ENCODE measurements at places on chromosomes 1 and 21.

- no peak for DNase-seq
These were observed 513 bp upstream of the HHAT start for GRCh38 chr1:210328032-210328745.

DNA sequence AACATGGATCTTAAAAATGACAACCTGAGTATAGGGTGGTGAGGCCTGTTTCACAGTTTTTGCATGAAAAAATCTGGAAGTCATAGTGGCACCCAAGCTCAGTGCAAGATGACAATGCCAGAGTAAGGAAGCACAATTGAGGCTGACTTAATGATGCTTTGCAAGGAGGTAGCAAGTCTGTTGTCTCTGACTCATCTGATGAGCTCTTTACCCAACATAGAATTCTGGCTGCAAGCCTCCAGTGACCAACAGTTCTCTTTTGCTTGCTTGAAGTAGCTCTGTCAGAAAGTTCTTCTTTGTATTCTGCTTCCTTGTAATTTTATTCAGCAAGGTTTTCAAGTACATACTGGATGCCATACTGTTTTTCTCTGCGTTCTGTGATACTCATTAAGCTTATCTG lies 117.1 kb downstream of the FOXD2 start:
- no peak for DNase-seq

GRCh38 chr1:28591708-28592320 lies at the start of gene RAB42:
Gene RAB42, plus strand, starts transcription at chr1:28592265. Its CDS starts 247 bp downstream, at chr1:28592512.
- no peak for DNase-seq

- no peak for DNase-seq
These were observed 981.7 kb upstream of the NCAM2 start for GRCh38 chr21:20016435-20017005.

DNA sequence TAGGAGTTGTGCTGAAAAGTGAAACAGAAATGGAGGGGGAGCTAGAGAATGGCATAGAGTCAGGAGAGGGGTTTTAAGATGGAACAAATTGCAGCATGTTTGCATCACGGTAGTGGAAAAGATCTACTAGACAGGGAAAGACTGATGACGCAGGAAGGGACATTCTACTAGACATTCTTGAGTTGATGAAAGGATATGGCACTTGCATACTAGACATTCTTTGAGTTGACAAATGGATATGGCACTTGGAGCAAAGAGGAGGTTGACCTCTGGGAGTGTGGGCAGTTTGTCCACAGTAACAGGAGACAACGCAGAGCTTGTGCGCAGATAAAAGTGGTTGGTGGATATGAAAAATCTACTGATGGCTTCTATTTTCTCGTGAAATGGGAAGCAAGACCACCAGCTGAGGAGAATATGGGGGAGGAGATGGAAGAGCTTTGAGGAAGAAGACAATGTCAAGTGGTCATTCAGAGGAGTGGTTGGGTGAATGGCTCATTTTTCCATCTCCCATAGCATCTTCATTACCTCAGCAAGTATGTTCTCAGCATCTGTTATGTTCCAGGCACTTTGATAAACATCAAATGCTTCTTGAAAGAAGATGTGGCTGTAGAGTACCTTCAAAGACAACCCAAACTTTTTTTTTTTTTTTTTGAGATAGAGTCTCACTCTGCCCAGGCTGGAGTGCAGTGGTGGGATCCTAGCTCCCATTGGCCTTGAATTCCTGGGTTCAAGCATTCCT lies 2.4 kb upstream of the CTPS1 start:
- no peak for DNase-seq

DNA sequence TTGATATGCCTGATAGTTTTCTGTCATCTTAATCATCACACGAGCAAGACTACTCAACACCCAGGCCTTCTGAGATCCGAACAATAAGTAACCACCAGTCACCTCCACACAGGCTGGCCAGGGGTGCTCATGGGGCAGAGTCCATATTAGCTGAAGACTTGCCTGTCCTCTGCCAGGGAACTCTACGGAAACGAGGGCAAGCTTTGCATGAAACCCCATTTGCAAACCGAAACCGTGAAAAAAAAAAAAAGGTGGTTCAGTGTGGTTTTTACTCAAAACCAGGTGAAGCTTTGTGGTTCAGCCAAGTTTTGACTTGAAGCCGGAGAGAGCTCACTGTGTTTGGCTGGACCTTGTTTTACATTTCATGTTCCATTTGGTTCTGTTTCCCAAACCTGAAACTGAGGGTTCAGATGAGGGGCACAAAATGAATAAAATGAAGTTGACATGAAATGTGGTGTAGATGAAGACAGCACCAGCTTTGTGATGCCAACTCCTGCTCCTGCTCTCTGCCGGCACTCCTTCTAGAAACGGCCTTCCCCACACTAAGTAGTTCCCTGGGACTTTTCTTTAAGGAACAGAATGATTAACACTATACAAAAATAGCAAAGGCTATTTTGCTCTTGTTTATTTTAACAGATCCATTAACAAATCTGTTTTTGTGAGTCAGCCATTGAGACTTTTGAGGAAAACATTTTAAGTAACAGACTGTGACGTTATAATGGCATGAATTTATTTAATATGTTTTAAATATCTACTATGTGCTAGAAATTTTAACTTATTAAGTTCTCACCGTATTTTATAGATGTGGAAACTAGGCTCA lies 74.7 kb downstream of the RUNX1 start:
- no peak for DNase-seq

GRCh38 chr1:55064071-55064581 lies 24.8 kb downstream of the PCSK9 start:
- DNase-seq: no peak

DNA sequence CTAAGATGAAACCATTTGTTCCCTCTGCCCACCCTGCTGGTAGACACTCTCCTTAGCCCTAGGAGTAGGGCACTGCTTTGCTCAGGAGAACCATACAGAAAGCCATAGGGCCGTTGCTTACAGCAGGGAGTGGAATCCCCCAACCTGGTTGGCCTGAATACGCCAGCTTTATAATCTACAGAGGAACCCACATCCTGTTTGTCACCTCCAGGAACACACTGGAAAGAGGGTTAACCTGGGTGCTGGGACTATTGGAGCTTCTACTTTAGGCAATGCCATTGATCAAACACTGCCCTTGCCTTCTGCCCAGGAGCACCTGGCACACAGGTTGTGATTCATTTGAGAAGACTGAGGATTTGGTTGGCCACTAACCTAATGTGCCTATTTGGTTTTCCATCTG lies 124.8 kb downstream of the TNR start:
- DNase-seq: no peak

DNA sequence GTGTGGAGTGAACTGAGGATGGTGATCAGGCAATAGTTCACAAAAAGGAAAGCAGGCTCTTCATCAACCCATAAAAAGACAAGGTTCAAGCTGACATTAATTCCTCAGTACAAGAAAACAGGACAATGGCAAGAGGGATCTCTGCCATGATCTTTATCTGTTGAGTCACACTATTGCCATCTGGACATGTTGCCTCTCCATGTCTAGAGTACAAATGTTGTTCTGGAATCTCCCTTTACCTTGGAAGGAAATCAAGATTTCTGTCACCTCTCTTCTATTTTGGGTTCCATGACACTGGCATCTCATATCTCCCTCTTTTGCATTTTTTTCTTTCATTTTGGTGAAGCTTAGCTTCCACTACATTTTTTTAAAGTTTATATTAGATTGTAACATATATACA lies 329.1 kb downstream of the USP25 start:
- DNase-seq: no peak

GRCh38 chr1:224736619-224737352 lies 120.7 kb downstream of the CNIH3 start:
- no peak for DNase-seq

- DNase-seq: no peak
These were observed 14.1 kb downstream of the DYRK1A start for GRCh38 chr21:37380349-37381323.

GRCh38 chr1:106224426-106224825 lies 832.0 kb upstream of the PRMT6 start:
- DNase-seq: no peak

GRCh38 chr1:203631349-203631748 lies 4.7 kb downstream of the ATP2B4 start:
- DNase-seq: no peak

DNA sequence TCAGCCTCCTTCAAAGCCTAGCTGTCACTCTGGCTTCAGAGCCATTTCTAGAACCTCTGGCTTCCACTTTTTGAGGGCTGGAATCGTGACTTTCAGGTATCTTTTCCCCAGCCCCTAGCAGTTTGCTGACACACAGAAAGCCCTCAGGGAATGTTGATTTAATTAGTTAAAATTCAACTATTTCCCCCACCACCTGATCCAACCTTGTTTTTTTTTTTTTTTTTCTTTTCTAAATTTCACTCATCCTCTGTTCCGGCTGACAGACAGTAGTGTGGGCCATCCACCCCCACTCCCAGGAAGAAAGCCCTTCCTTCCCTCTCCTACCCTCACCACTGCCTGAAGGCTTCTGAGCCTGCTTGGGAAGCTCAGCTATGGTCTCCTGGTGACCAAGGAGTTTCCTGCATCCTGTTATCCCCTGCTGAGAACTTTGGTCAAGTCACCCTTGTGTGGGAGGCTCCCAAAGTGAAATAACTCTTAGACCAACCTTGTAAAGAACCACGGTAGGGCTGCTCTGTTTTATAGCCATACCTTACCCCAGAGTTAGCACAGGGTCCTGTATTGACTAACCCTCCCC lies 29.4 kb downstream of the KCNJ6 start:
- DNase-seq: no peak

DNA sequence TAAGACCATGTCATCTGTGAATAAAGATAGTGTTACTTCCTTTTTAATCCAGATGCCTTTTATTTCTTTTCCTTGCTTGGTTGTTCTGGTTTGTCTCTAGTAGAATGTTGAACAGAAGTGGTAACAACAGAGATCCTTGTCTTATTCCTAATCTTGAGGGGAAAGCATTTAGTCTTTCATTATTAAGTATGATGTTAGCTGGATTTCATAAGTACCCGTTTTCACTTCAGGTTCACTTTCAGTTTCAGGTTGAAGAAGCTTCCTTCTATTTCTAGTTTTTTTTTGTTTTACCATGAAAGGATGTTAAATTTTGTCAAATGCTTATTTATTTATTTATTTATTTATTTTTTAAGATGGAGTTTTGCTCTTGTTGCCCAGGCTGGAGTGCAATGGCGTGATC lies 22.3 kb upstream of the AGPAT3 start:
- DNase-seq: no peak

- DNase-seq: no peak
These were observed 36.0 kb downstream of the RRP1 start for GRCh38 chr21:43825242-43825935.

- no peak for DNase-seq
These were observed 43.8 kb downstream of the CD53 start for GRCh38 chr1:110916669-110917306.

GRCh38 chr21:45982758-45983648 lies 1.4 kb downstream of the COL6A1 start:
- DNase-seq: no peak

GRCh38 chr1:65955503-65955902 lies 162.8 kb downstream of the PDE4B start:
- DNase-seq: no peak

DNA sequence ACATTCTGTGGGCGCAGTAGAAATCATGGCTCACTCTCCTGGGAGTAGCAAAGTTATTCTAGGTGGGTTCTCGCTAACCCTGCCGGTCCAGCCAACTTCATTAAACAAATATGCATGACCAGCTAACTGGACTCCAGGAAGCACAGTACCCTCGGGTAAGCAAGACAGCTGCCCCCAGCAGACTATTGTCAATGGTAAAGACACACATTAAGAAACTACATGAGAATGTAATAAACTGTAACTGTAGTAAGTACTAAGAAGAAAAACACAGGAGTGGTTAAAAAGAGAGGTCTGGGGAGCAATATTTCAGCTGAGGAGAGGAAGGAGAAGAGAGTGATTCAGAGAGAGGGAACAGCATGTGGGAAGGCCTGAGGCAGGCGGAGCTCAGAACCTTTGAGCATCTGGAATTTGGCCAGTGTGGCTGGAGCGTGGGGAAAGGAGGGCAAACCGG lies 7.4 kb downstream of the SLC2A5 start:
- no peak for DNase-seq

DNA sequence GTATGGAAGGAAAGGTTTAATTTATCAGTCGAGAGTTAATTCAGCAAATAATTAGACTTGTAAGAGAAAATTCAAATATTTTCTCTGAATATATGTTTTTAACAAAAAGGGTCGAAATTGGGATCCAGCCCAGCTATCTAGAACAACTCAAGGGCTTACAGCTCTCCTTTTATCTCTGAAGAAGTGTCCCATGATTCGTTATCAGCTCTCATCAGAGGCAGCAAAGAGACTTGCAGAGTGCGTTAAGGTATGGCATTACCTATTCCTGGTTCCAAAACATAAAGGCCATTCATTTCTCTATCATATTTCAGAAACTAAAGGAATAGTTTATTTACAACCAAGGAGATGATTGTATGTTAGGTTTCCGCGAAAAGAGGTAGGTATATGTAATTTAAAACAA lies 9.4 kb downstream of the VPS45 start:
- no peak for DNase-seq

GRCh38 chr1:41574842-41575241 lies 90.4 kb upstream of the EDN2 start:
- DNase-seq: no peak

GRCh38 chr1:22386774-22387173 lies 64.9 kb upstream of the ZBTB40 start:
- DNase-seq: no peak

DNA sequence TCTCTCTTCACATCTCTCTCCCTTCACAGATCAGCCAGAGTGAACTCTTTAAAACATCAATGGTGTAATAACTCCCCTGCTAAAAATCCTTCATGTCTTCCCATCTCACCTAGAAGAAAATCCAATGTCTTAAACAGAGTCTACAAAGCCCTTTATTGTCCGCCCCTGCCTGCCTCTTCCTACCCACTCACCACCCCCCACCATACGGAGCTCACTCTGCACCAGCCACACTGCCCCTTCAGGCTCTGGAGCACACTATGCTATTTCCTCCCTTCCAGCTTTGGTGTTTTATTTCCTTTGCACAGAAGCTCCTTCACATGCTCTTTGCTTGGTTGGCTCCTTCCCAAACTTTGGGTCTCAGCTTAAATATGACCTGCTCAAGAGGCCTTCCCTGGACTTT lies 10.2 kb downstream of the CAMK1G start:
- no peak for DNase-seq

DNA sequence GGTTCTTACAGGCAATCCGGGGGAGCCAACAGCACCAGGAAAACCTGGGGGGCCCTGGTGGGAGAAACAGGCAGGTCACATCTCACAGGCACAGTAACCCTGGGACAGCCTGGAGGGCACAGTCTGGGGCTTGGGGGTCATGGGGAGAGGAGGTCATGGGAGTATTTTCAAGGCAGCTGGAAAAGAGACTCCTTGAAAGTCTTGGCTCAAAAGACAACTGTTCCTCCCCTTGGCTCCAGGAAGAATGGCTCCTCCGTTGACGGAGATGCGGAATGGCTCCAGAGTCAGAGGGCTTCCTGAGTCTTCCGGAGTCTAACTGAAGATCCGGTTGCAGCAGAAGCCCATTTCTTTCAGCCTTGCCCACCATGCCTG lies 25.9 kb upstream of the PEF1 start:
- DNase-seq: no peak

- no peak for DNase-seq
These were observed 5.2 kb downstream of the SIPA1L2 start for GRCh38 chr1:232624546-232625281.
